ENCODE measurements at places on chromosomes 3 and 15.

DNA sequence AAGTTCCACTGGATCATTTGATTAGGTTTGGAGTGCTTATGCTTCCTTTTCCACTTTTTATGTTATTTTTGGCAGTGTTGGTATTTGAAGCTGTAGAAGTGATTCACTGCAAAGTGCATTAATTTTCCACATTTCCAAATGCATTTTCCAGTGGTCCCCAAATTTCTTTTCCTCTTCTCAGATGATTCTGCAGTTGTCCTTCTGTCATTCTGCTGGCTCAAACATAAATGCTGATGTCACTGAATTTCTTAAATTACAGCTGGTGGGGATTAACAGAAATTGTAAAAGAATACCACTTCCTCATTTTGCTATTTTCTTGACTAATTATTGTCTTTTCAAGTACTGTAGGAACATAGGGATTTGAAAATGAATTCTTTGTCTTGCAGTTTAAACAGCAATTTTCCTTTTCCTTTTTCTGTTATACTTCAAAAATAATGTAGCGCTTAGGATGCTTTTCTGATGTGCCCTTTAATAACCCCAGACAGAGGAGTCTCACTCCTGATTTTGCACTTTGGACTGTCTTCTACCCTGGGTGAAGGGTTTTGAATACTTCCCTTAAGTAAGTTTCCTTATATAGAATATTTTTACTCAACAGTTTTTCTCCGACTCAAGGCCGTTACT is 25.0 kb downstream of the MITF start:
- DNase-seq = no peak

DNA sequence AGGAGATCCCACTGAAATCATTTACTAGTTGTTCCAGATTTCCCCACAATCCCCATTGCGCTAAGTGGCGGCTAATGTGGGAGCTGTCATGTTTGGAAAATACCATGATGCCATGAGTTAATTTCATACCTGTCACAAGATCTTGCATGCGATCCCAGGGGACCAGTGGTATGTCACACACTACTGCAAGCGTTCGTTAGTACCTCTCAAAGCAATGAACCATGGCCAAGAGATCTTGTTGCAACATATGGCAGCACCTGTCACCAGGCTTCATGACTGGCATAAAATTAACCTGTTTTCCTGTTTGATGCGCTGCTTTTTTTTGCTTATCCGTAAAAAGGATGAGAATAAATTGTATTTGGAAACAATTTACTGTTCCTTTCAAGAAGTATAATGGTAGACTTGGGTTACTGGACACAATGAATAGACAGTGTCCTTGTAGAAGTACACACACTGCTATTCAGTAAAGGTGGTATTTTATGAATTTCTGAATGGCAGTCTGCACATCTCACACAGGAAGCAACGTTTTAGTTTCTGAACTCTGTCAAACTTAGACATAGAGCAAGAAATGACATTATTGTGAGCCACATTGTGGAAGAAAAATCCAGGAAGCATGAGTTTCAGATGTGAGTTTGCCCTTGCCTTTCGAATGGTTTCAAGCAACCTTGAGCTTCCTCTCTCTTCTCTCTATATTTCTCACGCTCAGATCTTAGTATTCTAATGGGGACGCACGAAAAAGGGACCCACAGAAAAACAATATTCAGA is 81.9 kb downstream of the CHL1 start:
- DNase-seq = no peak

- no peak for DNase-seq
Measured at GRCh38 chr15:95937128-95937528, 393.4 kb upstream of the NR2F2 start.

DNA sequence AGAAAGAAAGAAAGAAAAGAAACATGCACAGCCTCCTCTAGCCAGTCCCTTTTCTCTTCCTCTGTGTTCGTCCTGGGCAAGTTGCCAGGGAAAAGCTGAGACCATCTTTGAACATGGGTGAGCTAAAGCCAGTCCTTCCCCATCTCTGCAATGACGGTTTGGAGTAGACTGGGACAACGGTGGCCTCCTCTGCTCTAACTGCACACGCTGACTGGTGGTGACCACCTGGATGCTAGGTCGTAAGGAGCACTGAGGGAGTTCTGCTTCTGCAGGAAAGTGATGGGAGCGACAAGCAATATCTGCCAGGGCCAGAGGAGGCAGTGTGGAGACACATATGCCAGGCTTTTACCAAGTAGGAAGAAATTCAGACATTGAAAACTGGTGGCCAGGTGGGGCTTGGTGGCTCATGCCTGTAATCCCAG is 111.7 kb downstream of the NUP210 start:
- no peak for DNase-seq

DNA sequence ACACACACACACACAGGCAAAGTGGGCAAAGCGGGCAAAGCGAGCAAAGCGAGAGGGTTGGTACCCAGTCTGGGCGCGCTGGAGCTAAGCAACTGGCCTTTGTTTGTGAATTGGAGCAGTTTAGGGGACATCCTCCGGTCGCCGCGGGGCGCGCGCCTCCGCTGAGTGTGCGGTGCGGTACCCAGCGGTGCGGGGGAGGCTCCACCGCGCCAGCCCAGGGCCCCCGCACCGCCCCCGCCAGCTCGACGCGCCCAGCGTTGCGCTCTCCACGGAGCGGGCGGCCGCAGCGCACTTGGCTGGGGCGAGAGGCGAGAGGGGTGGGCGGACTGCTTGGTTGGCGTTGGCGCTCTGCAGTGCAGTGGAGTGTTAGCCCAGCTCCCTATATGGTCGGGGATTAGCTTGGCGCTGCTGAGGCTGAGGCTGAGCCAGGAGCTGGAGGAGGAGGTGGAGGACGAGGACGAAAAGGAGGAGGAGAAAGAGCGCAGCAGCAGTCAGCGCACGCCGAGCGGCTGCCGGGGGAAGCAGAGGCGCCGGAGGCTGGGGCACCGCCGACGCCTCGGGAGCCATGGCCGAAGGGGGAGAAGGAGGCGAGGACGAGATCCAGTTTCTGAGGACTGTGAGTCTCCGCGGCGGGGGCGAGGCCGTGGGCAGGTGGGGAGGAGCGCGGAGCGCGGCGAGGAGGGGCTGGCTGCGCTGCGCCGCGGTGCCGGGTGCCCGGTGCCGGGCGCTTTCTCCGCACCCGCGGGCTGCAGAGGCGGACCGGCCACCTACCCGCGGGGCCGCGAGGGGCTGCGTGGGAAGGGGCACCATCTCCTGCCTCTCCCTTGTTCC is at the start of gene RYR3:
RYR3 (plus strand) TSS at position 487 of the 831 bp plus-strand sequence; CDS start at position 566, 79 bp downstream.
- no peak for DNase-seq

DNA sequence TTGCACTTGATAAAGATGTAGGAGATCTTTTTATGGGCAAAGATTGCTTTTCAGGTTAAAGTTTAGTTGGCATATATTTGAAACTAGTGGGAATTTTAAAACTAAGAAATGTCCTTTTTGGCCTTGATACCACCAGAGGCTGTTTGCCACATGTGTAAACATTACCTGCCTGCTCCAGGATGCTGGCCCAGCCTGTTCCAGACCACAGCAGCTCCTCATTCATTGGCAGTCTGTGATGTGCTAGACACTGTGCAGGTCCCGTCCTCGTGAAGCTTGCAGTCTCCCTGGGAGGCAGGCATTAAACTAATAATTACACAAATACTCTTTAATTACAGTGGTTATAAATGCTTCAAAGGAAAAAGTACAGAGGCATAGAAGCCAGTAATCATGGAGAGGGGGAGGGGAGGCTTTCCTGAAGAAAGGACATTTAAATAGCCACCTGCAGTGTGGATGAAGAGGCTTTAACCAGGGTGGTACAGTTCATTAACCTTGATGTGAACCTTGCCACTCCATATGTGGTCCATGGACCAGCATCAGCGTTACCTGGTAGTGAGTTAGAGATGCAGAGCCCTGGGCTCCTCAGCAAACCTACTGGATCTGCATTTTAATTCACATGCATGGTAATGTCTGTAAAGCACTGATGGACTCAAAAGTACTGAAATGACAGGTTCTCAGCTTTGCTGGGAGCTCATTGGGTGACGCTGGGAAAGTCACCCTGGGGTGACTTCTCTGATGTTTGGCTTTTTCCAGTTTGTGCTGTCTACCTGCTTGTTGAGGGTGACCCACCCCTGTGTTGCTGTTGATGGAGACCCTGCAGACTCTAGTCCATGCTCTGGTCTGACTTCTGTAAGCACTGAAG is 5.3 kb downstream of the ZNF710 start:
- DNase-seq = no peak

DNA sequence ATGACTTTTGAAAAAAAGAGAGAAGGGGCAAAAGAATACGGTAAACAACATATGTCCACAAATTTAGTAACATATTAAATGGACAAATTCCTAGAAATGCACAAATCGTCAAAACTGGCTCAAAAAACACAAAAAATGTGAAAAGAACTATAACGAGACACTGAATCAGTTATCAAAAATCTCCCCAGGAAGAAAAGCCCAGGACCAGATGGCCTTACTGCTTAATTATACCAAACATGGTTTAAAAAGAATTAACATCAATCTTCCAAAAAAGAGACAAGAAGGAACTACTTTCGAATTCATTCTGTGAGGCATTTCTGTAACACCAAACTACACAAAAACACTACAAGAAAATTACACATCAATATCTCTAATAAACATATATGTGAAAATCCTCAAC is 117.4 kb downstream of the STAG1 start:
- no peak for DNase-seq

- no peak for DNase-seq
Measured at GRCh38 chr15:63156755-63157117, 541 bp downstream of the RPS27L start.

Data from stimulated activated CD4-positive, alpha-beta T cell treated with anti-CD3 and anti-CD28 coated beads, Interleukin-15, amount 100 ng/mL, for 48 hours (primary cell).